ENCODE measurements at places on chromosomes 2 and 18.
A peak's percentile ranks its signal among the peaks of the same experiment; 100 is the strongest.

GRCh38 chr2:238636269-238637073 is 209.7 kb downstream of the ASB1 start:
- DNase-seq, result no peak

DNA sequence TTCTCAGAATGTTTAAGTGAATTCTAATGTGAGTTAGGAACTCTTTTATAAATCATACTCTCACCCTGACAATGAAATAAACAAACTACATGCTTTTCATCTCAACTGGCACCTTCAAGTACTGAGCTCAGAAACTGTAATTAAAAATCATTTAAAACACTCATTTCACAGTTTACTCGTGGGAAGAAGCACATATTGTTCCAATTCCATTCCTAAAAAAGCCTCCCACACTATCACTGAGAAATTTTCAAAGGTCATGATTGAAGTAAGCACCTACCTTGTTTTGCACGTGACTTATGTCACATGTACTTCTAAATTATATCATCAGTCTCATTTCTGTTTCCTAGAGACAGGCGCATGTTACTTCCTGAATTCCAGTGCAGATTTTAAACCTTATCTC is 678.1 kb upstream of the SLC8A1 start:
- no peak for DNase-seq

DNA sequence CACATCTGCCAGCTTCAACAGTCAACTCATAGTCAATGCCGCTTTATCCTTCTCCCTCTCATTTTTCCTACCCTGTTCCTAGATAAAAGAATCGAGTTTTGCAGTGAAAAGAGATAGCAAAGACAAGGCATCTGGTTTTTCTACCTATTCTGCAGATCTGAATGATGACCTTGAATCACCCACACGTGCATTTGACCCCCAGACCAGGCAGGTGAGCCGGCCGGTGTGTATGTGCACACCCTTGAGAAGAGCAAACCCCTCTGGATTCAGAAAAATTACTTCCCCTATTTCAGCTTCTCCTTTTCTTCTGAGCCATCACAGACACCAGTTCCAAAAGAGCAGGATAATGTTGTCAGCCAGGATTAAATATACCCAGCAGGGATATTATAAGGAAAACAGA is 115.6 kb upstream of the ST6GAL2 start:
- DNase-seq, result no peak

DNA sequence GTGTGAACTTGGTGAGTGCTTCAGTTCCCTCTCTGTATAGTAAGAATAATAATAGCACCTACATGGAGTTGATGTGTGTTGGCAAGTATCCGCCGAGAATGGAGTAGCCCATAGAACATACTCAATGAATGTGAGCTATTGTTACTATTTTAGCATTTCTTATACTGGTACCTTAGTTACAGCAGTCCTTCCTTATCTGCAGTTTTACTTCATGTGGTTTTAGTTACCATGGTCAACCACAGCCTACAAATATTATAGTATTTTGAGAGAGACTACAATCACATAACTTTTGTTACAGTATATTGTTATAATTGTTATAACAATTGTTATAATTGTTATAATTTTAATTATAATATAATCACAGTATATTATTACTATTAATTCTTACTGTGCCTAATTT is 152.5 kb upstream of the RASGRP3 start:
- DNase-seq, result no peak

GRCh38 chr18:11502368-11502767 is 107.0 kb upstream of the SLC35G4 start:
- no peak for DNase-seq

DNA sequence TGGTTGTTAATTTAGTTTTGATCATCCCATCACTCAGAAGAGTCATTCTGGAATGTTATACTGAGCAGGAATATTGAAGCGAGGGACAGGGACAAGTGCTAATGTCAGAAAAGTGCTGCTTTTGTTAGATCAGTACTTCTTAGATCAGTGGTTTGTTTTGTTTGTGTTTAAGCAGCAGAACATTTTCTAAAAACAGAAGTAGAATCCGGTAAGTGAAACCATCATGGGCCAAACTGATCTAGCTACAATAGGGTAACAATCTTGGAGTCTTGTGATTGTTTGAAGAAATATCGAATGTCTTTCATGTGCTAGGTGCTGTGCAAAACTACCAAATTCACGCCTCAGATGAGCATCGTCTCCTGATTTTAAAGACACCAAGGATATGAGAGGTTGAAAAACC is 45.1 kb upstream of the SEC11C start:
- DNase-seq, result no peak

DNA sequence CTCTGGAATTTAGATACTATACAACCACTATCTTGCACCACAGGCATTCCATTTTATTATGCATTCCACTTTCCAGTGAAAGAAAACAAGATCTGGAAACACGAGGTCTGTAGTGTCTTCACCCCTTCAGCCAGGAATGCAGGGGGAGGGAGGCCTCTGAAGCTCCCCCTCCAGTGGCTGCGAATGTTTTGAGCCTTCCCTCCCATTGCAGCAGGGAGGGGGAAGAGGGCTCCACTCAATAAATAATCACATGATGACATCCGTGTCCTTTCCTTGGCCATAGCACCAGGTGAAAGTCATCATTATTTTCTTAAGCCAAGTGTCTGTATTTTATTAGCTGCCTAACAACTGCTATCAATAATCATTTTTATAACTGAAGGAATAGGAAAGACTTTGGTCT is 38.6 kb downstream of the ALPK2 start:
- DNase-seq, result no peak

DNA sequence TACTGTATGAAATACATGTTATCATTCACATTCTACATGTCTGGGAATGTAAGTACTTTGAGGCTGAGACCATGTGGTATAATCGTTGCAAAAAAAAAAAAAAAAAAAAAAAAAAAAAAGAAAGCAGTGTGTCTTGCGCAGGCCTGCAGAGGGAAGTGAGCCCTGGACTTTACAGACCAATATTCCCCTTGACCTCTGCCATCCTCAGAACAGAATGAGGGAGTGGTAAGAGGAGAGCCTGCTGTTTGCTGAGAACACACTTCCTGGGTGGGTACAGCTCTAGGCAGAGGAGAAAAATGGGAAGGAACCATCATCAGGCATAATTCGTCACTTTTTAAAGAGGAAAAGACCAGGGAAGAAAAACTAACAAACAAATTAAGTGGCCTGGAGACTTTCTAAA is 28.8 kb upstream of the TBC1D8 start:
- DNase-seq, result no peak

DNA sequence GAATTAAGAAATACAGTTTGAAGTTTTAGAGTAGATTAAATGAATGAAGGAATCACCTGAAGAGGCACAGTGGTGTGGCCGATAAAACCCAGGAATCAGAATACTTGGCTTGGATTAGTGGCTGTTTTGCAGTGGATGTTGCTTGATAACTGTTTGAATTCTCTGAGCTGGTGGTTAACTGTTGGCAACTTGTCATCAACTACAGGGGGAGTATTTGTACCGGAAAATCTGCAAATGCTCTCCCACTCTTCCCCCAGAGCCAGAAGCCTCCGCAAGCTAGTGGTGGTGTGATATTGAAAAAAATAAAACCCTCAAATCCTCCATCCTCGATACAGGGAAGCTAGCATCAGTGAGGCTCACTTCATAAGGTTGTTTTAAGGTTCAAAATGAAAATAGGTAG is 326.7 kb downstream of the DPP10 start:
- DNase-seq, result no peak

GRCh38 chr2:9231291-9232165 is 24.9 kb downstream of the ASAP2 start:
- DNase-seq, result no peak

DNA sequence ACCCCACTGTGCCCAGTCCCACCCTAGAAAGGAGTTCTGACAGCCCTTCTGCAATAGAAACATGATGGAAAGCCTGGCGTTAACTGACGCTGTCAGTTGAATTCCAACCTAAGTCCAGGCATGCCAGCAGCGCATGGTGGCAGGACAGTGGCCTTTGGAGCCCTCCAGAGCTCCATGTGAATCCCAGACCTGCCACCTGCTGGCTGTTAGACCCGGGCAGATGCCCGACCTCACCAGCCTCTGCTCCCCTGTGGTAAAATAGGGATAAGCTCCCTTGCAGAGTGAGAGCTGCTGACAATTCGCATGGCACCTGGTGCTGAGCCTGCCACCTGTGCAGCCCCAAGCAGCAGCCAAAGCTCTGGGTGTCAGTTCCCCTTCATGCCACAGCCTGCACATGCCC is 138.6 kb downstream of the LOXHD1 start:
- peak; percentile 22 for DNase-seq

- DNase-seq, result no peak
Observed at GRCh38 chr2:220959391-220959802, 612.7 kb downstream of the EPHA4 start.

DNA sequence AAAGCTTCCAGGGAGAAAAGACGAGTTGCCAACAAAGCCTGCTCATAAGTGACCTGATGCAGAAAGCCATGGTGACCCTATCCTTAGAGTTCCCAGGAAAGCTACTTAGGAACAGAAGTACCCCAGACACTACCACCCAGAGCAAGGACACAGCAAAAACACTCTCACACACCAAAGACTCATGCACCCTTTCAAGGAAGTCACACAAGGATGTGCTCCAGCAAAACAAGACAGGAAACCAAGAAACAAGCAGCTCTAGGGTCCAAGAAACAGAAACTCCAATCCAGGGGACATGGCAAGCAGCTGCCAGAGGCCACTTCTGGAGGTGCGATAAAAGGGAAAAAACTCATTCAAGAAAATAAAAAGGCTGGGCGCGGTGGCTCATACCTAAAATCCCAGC is 5.7 kb downstream of the KIF1A start:
- no peak for DNase-seq

DNA sequence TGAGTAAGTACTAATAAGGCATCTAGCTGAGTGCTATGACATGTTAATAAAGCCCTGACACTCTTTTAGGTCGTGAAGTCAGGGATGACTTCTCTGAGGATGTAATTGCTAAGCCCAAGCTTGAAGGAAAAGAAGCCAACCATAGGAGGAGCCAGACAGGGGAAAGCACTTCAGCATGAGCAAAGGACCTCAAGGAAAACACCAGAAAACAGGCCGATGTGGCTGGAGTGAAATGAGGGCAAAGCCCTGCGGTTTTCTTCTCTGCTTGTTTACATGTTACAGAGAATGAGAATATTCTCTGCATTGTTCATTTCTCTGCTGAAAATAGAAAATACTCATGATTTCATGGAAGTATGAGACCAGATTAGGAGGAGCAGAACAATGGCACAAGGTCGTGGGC is 112.5 kb upstream of the ARHGAP28 start:
- DNase-seq, result no peak

DNA sequence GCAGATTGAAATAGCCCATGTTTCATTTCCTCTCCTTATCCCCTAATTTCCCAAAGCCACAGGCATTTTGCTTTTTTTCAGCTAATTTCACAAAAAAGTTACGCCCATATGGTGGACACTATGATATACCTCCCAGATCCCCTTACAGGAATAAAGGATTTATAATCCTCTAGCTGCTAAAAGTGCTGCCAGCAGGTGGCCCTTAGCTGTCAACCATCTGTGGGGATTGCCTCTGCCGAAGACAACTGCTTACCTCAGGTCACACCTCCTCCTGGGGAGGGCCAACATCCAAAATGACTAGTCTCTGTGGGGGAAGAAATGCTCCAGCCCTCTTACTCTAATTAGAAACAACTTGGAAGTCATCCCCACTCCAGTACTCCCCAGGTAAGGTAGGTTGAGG is 61.0 kb upstream of the EPB41L3 start:
- no peak for DNase-seq

DNA sequence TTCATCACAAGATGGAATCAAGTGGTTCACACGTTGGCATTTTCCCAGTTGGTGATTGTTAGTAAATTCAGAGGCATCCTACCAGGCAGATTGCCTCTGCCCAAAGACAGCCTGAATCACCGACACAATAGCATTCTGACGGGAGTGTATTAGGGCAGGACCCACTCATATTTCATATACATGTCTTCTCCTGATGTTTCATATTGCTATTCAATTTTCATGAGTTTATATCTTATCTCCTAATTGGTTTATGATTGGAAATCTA is 14.5 kb upstream of the BMP10 start:
- no peak for DNase-seq

All from SJCRH30 (cell line).